ENCODE measurements at places on chromosomes 11 and 22.

DNA sequence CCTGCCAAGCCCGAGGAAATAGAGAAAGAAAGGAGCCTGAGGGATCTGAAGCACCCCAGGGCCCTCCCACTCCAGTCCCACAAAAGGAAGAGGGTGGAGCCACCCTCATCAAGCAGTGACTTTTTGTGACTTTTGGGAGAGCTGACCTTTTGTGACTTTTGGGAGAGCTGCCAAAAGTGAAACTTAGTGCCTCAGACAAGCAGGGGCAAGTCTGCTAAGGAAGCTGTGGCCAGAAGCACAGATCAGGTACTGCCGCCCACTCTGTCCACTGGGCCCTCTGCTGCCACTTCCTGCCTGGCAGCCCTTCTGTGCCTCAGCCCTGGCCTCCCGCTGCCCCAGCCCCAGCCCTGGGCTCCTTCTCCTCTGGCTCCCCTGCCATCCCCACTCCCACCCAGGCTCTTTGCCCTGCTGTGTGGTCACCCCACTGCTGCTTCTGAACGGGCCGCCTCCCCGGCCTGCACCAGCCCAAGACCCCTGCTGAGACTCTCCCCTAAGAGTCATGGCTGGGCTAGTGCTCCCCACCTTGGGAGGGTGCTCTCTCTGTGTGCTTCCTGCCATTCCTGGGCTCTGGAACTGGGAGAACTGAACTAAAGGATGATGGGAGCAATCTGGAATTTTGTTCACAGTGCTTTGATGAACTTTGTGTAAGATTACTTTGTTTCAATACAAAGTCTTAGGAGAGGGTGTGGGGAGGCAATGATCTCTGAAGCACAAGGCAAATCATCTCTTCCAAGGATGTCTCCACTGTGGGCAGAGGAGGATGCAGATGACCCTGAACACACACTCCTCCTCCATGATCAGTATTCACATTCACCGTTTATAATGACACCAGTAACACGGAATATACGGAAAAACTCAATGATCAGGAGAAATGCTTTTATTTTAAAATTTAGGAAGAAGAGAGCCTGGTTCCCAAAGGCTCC lies at the start of gene APOBEC3H:
APOBEC3H (plus strand) TSS at position 147 of the 923 bp plus-strand sequence. CDS start 3,035 bp downstream, outside the sequence.
- no peak for DNase-seq

DNA sequence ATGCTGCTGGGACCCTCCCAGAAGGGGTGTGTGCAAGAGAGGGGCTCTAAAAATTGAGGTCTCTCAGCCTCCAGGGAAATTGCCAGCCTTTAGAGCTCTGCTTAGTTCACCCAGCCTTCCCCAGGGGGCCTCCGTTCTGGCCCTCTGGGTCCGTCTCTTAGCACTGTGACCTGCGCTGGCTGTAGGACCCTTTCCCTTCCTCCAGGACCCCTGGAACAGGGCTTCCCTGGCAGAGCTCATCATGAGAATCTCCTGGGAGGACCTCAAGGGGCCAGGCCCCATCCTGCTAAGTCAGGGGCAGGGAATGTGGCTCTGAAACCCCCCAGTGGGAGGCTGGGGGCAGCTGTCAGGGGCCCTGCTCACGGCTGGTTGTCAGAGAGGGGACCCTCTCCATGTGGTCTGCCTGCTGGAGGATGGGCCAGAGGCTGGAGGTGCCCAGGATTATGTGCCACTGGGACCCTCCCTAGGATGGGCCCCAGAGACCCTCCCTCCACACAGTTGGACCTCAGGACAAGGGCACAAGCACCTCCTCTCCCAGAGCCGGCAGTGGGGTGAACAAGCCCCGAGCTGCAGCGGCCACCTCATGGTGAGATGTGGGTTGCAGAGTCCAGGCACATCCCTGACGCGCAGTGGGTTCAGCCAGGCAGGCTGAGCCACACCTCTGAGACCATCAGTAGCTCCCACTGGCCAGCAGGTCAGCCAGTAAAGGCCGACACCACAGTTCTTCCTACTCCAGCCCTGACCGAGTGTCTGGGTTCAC lies 27.1 kb upstream of the GAL start:
- no peak for DNase-seq

GRCh38 chr22:27746918-27747317 lies 54.6 kb downstream of the MN1 start:
- DNase-seq, result no peak

- no peak for DNase-seq
Measured at GRCh38 chr11:24609192-24610119, 112.6 kb downstream of the LUZP2 start.
